ENCODE measurements at places on chromosomes 3 and 15.

DNA sequence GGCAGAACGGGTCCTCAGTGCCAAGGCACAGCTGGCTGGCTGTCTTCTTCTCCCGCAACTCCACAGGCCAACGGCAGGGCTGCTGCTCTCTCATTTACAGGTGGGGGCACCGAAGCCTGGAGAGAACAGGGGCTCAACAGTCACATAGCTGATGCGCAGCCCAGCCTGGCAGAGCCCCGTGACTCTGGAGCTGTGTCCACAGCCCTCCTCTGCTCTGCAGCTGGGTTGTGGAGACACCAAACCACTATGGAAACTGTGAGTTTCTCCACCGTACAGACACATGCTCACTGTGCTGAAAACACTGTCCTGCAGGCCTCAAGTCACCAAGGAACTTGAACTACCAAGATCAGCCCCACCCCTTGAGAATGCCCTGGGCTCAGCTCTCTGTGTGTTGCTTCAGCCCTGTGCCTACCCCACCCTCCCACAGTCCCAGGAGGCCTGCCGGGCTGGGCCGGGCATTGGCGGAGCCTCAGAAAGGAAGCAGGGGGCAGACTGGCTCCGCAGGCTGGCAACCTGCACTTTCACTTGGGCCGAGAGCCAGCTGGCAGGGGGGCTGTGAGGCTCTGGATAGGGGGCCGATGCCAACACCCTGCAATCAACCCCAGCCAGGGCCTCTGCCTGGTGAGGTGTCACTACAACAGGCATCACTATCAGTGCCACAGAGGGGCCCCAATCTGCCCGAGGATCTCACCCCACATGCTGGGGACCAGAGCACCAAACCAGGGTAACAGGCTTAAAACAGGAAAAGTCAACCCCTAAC lies 113.7 kb upstream of the RPL32 start:
- DNase-seq = peak; percentile 62

- no peak for DNase-seq
These were observed 1.7 kb upstream of the NGLY1 start for GRCh38 chr3:25784971-25785370.

DNA sequence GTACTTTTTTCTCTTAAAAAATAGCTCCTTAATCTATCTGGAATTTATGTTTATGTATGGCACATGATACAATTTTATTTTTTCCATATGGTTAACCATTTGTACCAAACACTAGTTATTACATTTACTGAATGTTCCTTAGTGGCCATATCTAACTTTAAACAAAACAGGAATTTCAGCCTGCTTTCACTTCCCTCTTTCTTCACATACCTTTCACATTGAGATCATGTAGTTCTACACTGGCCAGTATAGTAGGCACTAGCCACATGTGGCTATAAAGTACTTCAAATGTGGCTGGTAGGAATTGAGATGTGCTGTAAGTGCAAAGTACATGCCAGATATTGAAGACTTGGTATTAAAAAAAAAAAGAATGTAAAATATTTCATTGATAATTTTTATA lies 4.7 kb upstream of the RYK start:
- DNase-seq = no peak

DNA sequence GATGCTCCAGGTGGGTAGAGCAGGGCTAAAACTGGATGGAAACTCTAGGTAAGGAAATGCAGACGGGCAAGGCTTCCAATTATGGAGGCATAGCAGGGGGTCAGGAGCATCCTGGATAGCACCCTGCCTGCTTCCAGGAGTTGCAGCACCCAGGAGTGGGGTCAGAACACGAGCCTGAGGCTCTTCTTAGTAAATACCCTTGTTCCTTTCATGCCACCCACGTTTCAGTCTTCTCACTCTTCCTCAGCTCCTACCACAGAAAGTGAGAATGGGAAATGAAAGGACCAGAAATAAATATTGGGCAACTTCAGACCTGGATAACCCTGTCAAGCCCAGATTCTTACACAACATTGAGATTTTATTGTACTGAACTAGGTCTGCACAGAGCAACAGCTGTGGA lies 16.4 kb downstream of the CCR1 start:
- no peak for DNase-seq

Data from AG10803 (cell line).